ENCODE measurements at places on chromosomes 1 and 21. TPM values are rescaled to one million over a fixed set of nuclear protein-coding genes. Genes with fewer than 3 reads are reported as not detected.

GRCh38 chr1:219123036-219123435, 50.6 kb upstream of the LYPLAL1 start:
- DNase-seq = no peak
- H3K4me1 ChIP-seq = peaks cover 25% of the 10 kb centered on the region
- H3K27ac ChIP-seq = no peak overlapping the region
- no peak overlapping the region for H3K4me3 ChIP-seq

Gene TRIM67
- not detected for polyA plus RNA-seq

DNA sequence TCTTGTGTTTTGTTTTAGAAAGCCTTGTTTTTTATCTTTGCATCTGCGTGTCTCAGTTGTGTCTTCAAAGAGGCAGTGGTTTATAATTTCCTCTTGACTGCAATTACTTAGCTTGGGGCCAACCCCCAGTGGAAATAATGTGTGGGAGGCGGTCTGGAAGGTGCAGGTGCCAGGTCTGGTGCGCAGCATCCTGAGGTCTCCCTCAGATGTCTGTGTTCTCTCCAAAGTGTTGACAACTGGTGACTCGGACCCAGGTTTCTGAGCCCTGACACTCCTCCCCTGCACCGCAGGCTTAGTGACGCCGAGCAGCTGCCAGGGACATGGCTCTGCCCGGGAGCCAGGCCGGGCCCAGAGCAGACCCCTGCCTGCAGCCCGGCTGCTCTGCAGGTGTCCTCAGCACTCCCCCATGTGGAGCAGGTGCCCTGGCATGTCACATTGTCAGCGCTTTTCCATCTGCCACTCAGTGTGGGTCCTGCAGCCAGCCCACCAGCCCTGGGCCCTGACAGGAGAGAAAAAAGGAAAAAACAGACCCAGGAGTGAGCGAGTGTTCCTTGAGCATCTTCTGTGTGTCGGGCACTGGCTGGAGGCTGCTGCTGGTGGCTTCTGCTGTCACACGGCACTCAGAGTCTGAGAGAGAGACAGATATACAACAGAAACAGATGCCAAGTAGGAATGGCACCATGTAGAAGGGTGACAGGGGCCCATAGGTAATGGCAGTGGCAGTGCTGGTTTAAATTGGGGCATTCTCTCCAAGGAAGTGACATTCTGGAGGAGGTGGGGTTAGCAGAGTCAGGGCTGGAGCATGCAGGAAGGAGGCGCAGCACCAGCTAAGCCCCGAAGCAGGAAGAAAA, 24.8 kb upstream of the SELENON start:
- no peaks in the 10 kb centered on the region for H3K27me3 ChIP-seq
- no peak for DNase-seq
- H3K27ac ChIP-seq = no peak overlapping the region

GRCh38 chr1:66292944-66293343, 241.0 kb upstream of the SGIP1 start:
- no peak overlapping the region for H3K4me3 ChIP-seq
- DNase-seq = no peak
- H3K4me1 ChIP-seq = peaks cover 16% of the 10 kb centered on the region
- H3K27me3 ChIP-seq = no peaks in the 10 kb centered on the region
- no peaks in the 10 kb centered on the region for H3K36me3 ChIP-seq

Gene PKP1
- not detected for polyA plus RNA-seq

DNA sequence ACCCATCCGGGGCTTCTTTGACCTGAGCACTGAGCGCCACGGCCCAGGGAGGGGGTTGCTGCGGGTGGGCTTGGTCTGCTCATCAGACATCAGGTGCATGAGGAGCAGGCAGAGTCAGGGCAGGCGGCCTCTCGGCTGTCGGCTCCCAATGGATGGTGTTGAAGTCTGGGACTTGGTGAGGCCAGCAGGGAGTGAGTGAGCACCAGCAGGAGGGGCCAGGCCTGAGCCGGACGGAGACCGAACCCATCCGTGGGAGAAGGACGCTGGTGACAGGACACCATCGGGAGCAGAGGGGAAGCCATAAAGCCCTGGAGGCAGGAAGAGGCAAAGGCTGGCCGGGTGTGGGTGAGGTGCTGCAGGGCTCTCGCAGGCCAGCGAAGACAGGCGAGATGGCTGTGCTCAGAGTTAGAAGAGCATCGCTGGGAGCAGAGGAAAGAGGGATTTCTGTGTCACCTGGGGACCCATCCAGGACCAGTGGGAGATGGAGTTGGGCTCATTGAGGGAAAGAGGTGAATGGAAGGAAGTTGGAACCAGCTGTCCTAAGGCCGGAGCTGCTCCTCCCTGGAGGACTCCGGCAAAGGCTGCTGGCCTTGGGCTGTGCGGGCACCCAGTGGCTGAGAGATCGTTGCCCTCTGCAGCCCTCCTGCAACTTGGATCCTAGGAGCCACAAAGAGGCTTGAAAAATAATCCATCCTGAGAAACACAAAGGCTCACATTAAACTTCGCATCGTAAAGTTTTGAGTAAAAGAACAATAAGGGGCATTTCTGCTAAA, 49.9 kb downstream of the PDE9A start:
- H3K27ac ChIP-seq = no peak overlapping the region
- DNase-seq = no peak
- H3K4me1 ChIP-seq = no peaks in the 10 kb centered on the region

DNA sequence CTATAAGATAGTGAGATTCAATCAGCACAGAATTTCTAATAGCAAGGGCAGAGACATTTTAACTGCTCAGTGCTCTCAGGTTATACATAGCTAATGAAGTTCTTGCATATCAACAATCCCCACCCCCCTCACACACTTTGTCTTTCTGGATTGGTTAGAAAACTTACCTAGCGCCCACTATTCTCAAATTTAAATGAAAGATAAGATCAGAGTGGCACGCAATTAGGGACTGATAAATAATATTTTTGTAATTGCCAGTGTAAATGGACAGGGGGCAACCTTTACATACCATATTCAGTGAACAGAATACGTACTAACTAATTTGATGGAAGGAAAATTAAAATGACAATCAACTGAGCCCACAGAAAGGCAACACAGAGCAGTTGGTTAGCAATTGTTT, 11.7 kb downstream of the SELL start:
- no peak overlapping the region for H3K4me3 ChIP-seq
- H3K36me3 ChIP-seq = peaks cover 72% of the 10 kb centered on the region
- no peak overlapping the region for H3K27ac ChIP-seq

DNA sequence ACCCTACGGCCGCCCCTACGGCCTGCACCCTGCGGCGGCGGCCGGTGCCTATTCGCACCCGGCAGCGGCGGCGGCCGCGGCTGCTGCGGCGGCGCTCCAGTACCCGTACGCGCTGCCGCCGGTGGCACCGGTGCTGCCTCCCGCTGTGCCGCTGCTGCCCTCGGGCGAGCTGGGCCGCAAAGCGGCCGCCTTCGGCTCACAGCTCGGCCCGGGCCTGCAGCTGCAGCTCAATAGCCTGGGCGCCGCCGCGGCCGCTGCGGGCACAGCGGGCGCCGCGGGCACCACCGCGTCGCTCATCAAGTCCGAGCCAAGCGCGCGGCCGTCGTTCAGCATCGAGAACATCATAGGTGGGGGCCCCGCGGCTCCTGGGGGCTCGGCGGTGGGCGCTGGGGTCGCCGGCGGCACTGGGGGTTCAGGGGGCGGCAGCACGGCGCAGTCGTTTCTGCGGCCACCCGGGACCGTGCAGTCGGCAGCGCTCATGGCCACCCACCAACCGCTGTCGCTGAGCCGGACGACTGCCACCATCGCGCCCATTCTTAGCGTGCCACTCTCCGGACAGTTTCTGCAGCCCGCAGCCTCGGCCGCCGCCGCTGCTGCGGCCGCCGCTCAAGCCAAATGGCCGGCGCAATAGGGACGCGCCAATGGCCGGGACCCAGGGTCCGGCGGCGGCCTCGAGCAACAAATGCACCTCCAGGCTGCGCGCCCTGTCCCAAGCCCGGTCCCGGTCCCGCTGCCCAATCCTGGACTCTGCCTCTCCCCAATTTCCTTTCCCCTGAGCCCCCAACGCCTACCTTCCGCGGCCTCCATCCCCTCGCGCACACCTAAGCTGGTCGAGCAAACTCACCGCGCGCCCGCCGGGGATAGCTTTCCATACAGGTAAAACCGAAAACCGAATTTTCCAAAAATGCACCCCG, 1.8 kb downstream of the FOXD3 start:
- no peak overlapping the region for H3K27ac ChIP-seq
- H3K36me3 ChIP-seq = no peaks in the 10 kb centered on the region
- DNase-seq = no peak
- peaks cover 45% of the 10 kb centered on the region for H3K4me1 ChIP-seq
- no peak overlapping the region for H3K4me3 ChIP-seq

DNA sequence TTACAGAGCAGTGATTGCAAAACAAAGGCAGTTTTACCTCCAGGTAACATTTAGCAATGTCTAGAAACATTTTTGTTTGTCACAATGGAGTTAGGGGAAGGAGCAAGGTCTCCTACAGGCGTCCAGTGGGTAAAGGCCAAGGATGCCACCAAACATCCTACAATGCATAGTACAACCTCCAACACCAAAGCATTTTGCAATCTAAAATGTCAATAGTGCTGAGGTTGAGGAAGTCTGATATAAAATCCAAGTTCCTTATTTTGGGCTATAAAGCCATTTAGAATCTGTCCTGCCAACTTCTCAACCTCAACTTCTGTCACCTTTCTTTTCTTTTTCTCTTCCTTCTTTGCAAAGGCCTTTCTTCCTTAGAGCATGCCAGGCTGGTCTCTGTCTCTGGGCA, 111.2 kb downstream of the FASLG start:
- H3K36me3 ChIP-seq = no peaks in the 10 kb centered on the region
- H3K27ac ChIP-seq = no peak overlapping the region
- no peak overlapping the region for H3K4me3 ChIP-seq
- peaks cover 9% of the 10 kb centered on the region for H3K4me1 ChIP-seq
- DNase-seq = peak; percentile 34
- no peaks in the 10 kb centered on the region for H3K27me3 ChIP-seq

Gene FCGR3B
- polyA plus RNA-seq = 7.5 TPM

Measured in CD14-positive monocyte (primary cell).